ENCODE measurements at places on chromosomes 2 and 18.
A peak's percentile ranks its signal among the peaks of the same experiment; 100 is the strongest.

DNA sequence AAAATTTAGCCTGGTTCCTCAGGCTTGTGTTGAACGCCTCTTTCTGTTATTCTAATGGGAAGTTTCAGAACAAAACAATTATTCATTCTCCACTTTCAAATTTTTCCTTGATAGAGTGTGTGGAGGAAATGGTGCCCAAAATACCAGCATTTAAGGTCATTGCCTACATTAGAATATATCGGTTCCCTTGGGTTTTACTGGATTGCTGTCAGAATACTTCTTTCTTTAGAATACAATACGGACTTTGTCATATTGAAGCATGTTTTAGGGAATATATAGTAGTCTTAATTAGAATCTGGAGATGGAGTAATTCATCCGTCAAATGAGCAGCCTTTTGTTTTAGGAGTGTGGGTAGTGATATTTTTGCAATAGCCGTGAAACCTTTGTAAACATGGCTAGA, 13.3 kb downstream of the LIMS1 start:
- DNase-seq: no peak

DNA sequence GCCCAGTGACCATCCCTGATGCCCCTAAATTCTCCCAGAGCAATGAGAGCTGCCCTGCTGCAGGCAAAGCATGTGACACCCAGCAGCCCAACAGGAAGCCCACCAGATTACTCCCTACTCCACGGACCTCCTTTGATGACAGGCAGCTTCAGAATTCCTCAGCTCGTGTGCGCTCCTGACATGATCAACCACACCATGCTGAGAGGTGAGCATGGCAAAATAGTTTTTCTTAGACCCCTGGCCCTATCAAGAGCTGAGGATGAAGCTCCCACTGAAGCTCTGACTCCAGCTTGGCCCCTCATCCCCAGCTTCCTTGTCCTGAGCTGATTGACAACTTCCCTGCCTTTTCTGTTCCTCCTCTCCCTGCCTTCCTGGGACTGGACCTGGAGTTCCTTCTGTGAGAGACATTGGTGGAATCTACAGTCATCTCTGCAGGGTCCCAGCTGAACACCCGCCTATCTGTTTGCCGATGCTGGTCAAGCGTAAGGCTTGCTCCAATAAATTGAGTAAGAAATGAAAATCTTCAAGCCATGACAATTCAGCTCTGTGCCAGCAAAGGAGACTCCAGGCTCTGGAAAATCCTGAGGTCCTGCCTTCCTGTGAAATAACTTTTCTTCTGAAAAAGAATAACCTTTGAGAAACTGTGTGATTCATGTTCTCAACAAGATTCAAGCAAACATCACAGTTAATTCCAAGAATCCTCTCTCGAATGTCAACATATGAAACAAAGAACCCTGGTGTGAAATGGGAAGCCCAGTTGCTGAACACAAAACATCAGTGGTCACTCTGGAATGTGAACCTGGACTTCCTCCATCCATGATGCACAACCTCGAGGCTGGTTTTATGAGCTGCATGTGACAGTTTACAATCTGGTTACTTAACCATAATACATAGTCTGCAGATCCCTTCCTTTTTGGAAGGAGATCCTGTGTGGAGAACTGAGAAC, 201.1 kb downstream of the SPP2 start:
- no peak for DNase-seq

DNA sequence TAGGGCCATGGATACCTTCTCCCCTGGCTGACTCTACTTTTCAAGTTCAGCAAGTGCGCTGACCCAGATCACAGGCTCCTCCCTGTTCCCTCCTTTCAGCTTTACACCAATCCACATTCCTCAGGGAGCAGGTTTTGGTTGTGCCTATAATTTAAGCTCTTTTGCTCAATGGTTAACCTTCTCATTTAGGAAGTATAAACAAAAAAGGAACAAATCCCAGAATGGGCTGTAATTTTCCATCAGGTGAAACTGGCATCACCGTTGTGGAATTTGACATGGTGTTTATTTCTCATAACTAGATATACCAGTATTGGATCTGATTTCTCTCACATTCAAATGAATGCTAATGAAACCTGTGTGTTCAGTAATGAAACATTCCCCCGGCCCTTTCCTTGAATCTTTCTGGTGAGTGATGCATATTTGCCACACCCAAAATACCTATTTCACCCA, 13.6 kb downstream of the STRN start:
- DNase-seq: no peak

GRCh38 chr2:119579424-119580295, 35.4 kb downstream of the CFAP221 start:
- no peak for DNase-seq

GRCh38 chr2:126325202-126325601, 330.8 kb upstream of the GYPC start:
- no peak for DNase-seq

GRCh38 chr18:8525692-8526091, 83.5 kb upstream of the RAB12 start:
- no peak for DNase-seq

DNA sequence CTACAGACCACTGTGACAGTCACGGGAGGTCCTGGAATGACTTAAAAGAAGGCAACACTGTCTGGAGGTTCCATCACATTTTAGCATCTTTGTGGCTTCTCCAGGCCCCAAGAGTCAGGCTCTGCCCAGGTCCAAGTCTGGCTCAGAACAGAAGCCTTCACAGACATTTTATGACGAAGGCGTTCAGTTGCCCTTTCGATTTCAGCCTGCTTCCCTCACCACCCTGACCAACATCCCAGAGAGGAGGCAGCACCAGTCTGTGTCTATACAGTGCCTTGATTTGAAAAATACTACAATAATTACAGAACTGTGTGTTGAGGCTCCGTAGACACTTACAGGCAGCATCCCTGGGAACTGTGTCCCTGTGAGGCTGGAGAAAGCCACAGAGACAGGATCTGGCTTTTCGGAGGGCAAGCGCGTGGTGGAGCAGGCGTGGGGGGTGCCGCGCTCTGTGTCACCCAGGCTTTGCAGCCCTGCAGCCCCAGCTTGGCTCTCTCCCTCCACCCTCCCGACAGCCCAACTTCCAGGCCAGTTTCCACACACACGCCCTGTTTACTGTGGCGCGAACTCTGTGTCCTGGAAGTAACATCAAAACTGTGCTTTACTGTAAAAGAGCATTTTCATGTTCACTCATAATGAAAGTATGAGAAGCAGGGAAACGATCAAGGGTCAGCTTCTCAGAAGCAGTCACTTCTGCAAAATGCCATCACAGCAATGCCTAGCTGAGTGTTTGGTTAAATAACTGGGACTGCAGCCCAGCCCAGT, 153.5 kb upstream of the ALKAL2 start:
- no peak for DNase-seq

DNA sequence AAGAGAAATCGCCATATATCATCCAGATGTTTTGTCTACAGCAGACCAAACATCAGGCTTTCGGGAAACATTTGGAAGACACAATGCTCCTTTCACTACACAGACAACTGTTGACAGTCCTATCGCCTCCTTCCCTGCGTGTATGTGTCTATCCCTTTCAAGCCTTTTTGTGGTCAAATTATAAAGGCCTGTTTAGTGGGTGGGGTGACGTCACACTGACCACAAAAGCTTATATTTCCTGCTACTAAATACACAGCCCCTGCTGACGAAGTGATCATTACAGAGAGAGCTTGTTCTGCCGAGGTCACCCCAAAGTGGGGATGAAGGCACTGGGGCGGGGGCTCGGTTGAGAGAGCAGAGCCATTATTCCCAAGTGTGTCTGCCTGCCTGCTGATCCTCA, 302.7 kb upstream of the TNP1 start:
- peak; percentile 30 for DNase-seq

DNA sequence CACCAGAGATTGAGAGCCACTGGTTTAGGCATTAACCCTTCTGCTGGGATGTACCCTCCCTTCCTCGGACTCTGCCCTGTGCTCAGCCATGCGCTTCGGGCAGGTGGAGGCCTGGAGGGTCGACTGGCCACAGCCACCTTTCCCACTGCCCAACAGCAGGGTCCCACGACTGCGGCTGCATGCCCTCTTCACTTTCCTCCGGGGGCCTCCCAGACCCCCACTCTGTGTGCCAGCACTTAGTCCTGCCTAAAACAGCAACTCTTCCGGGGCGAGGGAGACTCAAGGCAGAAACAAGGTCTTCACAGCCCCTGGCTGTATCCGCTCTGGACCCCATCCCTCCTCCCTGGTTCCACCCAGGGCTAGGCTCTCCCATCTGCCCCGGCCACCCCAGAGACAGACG, 31.3 kb upstream of the BIN1 start:
- DNase-seq: no peak

- no peak for DNase-seq
Observed at GRCh38 chr2:168767258-168767657, 35.2 kb upstream of the NOSTRIN start.

DNA sequence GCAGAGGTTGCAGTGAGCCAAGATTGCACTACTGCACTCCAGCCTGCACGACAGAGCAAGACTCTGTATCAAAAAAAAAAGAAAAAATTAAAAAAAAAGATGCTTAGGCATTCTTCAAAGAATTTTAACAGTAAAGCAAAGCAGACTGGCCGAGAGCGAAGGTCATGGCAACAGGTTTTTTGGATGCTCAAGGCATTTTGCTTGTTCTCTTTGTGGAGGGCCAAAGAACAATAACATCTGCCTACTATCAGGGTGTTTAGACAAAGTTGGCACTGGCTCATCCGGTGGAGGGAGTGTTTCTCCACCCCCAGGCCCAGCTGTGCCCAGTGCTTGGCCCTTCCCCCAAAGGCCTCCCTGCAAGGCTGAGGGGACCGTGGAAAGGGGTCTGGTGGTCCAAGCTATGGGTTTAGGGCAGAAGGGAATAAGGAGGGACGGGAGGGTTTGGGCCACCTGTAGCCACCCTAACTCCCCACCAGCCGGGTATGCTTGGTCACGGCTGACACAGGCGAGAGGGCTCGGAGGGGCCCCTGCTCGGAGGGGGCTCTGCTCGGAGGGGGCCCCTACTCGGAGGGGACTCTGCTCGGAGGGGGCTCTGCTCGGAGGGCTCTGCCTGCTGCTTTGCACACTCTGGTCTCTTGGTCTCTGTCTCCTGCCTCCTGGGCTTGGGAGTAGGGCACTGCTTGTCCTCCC, 26.7 kb upstream of the ALLC start:
- DNase-seq: no peak

GRCh38 chr2:172345956-172346555, 81.3 kb upstream of the ITGA6 start:
- no peak for DNase-seq

- DNase-seq: no peak
Observed at GRCh38 chr18:475202-476031, 25.1 kb downstream of the COLEC12 start.

DNA sequence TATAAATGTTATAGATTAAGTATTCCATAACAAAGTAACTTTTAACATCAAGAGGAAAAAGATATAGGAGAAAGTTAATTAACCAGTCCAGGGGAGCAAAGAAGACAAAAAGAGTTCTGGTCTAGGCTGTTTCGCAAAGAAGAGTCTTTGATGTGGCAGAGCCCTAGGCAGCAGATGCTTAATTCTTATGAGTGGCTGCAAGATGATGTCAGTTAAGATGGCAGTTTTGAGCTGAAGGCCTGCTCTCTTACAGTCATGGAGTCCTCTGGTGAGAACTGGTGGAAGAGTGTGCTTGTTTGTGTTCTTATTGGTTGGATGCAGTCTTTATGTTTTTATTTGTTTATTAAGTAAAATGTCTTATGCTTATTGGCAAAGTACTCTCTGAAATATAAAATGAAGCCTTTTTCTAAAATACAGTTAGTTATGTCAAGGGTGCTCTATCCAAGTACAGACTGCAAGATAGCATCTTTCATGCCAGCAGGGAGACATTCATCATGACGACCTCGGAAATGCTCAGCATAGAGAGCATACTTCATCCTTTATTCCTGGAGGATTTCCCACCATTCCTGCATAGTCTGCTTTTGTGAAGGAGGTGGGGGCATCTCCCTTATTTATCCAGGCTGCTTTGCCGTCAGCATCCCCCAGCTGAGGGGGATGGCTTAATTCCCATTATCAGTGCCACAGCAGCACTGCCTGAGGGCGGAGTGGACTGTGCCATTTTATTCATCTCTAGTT, 38.9 kb upstream of the SERPINE2 start:
- DNase-seq: no peak

GRCh38 chr18:13638719-13639595, 87.4 kb downstream of the FAM210A start:
- DNase-seq: no peak

DNA sequence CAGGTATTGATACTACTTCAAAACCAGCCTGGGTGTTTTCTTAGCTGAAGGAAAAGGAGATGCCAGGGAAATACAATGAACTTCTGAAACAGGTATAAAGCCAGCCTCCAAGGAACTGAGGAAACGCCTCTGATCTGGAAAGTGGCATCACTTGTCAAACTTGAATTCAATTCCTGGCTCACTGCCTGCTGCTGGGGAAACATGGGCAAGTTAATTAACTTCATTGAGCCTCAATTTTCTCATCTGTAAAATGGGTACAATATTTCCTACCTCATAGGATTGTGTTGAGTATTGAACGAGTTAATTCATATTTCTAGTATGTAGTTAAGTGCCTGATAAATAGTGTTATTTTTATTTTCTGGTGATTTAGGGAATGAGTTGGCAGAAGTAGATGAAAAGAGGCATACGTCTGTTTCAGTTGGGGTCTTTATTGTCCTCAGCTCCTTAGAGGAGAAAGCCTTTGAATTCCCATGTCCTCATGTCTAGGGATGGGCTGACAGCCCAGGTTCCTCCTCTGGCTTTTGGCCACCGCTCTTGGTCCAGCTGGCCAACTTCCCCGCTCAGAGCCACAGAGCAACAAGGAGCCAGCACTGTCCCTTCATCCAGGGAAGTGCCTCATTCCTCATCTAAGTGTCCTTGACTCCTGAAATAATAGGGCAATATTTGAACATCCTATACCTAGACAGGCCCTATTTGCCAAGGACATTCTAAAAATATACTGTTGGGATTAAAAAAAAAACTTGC, 210.5 kb upstream of the GATA6 start:
- no peak for DNase-seq

DNA sequence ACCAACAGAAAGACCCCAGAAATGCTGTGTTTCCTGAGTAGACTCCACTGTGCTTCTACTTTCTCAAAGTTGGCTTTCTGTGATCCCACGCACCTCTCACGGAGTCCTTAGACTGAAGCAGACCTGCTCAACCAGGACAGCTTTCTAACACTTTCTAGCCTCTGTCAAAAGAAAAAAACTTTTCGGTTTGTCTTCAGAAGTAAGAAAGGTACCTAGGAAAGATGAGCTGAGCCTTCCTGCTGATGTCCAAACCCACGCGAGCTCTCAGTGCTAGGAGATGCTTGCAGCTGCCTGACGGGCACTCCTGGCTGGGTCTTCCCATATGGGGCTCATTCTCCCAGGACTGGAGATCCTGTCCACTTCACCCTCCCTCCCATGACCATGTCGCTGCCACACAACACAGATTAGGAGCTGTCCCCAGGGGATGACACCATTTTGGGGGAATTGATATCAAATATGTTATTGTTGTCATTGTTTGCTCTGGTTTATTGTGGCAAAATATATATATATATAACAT, 49.2 kb upstream of the DAPL1 start:
- no peak for DNase-seq
